ENCODE measurements at places on chromosomes 4 and X.

GRCh38 chr4:872241-872981 lies 46.5 kb upstream of the CPLX1 start:
- DNase-seq = no peak

- DNase-seq = no peak
Observed at GRCh38 chr4:74618659-74619058, 173.7 kb downstream of the AREG start.

DNA sequence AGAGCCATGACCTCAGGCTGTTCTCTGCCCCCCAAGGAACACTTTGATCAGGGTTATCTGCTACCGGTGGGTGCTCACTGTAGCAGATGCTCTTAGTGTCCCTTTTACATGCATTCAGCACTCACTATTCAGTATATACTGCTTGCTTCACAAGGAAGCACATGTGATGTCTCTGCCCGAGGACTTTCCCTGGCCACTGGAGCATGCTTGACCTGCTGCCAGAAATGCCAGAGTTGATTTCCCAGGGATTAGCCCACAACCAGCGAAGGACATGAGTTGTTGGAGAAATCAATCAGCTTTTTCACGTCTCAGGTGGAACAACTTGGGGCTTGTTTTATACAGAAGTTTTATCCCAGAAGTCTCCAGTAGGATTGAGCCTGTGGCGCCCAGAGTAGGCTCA lies 51.2 kb upstream of the RPS6KA3 start:
- no peak for DNase-seq

DNA sequence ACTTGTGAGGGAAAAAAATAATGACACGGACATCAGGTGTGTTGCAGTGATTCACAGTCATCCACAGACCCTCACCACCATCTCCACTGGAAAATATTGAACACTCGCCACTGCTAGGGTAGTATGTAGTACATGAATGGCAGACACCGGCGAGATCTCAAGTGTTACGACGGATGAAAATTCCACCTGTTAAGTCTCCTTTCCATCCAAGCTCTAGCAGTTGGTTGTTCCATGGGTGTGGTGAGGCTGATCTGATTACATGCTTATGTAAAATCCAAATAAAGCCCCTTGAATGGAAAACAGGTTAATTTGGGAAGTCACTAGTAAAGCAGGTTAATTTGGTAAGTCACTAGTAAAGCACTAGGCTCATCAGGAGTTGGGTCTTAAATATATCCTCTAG lies 1.1 kb upstream of the ARMCX4 start:
- DNase-seq = no peak

- DNase-seq = no peak
Observed at GRCh38 chr4:139555705-139556070, 331 bp downstream of the SETD7 start.

DNA sequence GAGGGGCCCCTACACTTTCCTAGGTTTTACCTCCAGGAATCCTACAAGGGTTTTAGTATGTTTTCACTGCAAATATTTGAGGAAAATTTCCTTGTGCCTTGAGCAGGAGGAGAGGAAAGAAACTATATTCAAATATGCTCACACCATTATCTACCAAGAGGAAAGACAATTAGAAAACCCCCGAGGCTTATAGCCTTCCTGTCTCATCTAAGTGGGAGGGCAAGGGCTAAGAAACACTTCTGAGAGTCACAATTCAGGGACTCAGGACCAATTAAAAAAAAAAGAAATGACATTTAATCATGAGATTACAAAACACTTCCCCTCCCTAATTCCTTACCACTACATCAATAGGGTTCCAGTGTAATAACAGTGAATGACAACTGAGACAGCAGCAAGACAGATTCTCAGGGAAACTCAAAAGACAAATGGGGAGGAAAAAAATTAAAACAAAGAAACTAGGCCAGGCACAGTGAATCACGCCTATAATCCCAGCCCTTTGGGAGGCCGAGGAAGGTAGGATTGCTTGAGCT lies 45.6 kb downstream of the ATRX start:
- DNase-seq = no peak

DNA sequence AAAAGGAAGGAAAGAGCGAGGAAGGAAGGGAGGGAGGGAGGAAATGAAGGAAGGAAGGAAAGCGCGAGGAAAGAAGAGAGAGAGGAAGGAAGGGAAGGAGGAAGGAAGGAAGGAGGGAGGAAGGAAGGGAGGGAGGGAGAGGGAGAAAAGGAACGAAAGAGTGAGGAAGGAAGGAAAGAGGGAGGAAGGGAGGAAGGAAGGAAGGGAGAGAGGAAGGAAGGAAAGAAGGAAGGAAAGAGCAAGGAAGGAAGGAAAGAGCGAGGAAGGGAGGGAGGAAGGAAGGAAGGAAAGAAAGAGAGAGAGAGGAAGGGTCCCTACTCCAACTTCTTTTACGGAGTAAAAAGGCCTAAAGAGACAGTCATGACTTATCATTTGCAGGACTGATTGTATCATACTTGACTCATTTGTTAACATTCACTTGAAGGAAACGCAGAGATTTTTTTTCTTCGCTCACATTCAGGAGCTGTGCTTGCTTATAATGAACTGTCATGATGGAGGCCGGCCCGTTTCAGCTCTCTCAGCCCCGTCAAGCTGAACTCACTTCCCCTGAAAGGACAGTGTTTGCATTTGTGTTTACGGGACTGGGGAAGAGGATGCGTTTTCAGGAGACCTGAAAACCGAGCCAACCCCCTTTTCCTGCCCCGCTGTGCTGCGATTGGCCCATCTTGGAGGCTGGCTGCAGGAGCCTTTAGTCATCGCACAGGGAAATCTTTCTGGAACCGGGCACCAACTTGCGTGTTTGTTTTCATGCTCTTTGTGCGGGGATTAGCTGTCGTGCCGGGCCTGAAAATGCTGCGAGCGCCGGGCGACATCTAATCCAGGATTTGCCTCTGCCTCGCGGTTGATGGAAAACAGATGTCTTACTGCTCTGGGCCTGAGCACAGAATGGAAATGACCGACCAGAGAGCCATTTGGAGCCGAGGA lies 17.8 kb downstream of the TRIM2 start:
- DNase-seq = no peak

DNA sequence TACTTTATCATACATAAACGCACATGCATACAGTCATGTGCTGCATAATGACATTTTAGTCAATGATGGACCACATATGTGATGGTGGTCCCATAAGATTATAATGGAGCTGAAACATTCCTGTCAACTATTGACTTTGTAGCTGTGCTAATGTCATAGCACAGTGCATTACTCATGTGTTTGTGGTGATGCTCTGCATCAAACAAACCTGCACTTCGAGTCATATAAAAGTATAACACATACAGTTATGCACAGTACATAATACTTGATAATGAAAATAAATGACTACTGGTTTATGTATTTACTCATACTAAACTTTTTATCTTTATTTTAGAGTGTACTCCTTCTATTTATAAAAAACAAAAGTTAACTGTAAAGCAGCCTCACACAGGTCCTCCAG lies 60.5 kb upstream of the MCUB start:
- DNase-seq = no peak

DNA sequence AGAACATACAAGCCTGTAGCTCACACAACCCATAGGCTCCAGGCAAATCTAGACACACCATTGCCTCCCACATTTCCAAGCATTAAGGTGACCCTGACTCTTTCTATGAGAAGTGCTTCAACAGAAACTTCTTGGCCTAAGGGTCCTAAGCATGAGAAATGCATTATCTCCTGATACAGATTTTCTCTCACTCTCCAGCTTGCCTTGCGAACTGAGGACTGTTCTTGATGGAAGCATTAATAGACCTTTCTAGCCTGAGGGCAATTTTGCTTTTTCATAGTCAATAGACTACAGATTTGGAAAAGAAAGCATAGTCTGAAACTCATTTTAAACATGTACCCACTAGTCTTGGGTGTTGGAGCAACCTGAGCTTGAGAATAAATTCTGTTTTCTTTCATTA lies 1801.3 kb upstream of the PCDH7 start:
- no peak for DNase-seq

DNA sequence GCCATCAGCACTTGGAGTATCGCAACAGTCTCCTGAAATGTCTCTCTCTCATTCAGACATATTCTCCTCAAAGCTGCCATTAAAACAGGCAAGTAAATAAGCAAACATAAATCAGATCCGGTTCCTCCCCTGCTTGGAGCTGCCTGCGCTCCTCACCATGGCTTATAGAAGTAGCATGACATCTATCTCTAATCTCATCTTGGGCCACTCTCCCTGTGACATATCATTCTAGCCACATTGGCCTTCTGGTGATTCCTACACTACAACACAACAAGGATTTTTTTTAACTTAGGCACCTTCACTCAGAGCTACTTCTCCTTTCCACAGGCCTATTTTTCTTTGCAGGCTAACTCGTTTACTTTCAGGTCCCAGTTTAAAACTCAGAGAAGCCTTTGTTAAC lies 387.9 kb downstream of the ARHGAP24 start:
- no peak for DNase-seq

DNA sequence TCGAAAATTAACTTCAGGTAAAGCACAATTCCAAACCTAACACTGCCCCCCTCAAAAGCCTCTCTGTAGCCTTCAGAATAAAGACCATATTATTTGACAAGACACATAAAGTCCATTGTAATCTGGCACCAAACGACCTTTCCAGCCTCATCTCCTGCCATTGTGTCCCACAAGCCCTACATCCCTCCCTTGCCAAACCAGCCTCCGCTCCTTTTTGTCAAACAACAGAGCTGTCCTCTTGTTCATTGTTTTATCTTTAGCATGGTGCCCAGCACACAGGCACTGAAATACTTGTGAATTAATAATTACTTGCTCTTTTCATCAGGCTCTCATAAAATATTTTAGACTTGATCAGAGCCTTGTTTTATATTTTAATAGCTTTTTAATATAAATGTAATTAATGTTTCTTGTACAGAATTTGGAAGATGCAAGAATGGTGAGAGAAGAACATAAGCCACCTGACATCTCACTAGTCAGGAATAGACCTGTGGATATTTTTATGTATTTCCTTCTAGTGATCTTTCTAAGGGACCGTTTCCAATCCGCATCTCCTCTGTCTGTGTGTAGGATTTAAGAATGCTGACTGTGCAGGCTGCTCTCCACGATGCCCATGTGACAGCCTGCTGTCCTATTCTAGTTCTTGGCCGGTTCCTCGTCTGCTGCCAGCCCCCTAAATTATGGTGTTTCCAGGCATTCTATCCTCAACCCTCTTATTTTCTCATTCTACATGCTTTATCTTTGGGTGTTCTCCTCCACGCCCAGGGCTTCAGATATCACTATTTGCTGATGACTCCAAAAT lies 3.0 kb upstream of the IRF2 start:
- DNase-seq = no peak

GRCh38 chr4:73891739-73892405 lies 22.7 kb downstream of the CXCL1 start:
- no peak for DNase-seq

DNA sequence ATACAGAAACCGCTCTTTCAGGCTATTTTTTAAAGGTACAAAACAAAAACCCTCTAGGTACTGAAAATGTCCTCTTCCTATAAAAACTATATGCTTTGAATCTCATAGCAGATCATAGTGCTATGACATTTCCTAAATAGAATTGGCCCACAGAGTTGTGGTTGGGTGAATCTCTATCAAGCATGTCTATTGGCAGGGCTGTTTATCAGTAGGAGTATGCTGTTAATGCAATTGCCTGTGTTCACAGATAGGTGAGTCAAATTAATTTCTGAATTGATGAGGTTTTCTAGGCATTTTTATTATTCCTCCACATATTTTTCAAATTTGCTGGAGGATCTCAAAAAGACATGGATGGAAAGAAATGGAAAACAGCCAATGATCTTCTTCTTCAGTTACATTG lies 73.9 kb downstream of the QRFPR start:
- DNase-seq = no peak

DNA sequence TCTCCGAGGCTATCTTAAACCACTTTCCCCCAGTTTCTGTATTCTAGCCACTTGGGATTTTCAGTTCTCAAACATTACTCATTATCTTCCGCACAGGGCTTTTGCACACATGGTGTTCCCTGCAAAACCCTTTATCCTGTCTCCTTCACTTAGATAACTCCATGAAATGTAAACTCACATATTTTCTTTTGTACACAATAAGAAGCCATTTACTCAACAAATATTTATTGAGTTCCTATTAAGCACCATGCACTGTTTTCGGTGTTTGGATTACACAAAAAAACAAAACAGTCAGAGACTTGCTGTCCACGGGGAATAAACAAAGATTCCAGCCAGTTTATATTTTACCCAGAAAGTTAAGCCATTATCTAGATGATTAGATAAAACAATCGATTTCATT lies 42.5 kb upstream of the UNC5C start:
- DNase-seq = no peak

DNA sequence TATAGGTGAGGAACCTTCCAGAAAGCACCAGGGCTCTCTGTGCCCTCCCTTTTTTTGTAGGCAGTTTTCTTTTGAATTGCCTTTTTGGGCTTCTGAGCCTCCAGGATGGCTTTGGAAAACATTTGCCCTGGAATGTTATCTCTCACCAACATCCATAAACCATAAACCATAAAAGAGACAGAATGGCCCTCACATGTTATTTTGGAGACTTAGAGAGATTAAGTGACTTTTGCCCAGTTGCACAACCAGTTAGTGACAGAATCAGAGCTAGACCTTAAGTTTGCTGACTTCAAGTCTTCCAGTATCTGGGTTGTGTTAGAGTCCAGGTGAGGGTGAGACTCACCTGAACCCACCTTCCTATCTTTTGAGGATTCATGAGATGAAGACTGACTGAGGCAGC lies 153.0 kb upstream of the STX18 start:
- no peak for DNase-seq

DNA sequence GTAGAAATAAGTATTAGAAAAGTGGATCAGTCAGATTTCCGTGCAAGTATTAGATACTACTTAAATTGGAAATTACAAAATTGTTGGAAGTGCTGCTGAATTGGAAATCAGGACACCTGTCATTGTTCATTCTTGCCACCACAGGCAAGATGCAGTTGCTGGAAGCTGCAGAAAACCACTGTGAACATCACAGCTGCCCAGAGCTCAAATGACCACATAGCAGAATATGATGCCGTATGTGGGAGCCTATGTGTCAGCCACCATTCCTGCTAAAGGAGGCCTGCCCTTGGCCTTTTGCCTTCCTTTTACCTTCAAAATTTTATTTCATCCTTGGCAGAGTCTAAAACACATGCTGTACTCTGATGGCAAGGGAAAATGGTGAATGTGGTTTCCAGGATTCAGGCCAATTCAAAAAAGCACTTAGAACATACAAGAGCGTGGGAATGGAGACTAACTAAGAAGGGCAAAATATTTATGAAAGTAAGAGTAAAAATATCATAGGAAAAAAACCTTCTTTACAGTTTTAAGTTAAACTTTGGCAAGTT lies 1005.5 kb upstream of the GRID2 start:
- DNase-seq = no peak

DNA sequence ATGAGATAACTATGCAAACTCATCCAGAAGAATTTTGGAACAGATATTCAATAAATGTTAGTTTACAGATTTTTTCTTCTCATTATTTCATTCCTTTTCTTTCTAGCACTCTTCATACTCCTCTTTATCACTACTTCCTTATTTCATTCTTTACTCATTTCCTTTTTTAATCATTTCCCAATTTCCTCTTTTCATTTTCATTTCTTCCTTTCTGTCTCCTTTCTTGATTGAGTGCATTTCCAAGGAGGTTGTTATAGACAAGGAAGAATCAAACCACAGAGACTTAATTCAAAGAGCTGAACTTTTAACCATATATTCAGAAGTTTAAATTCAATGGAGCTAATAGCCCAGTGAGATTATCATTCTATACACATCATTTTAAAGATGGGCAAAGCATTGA lies 600.7 kb downstream of the ARAP2 start:
- no peak for DNase-seq

Measured in NT2/D1 (cell line).